ENCODE measurements at places on chromosomes 2 and 18.

- no peak for DNase-seq
These were observed 14.5 kb downstream of the CYB5A start for GRCh38 chr18:74277296-74277695.

DNA sequence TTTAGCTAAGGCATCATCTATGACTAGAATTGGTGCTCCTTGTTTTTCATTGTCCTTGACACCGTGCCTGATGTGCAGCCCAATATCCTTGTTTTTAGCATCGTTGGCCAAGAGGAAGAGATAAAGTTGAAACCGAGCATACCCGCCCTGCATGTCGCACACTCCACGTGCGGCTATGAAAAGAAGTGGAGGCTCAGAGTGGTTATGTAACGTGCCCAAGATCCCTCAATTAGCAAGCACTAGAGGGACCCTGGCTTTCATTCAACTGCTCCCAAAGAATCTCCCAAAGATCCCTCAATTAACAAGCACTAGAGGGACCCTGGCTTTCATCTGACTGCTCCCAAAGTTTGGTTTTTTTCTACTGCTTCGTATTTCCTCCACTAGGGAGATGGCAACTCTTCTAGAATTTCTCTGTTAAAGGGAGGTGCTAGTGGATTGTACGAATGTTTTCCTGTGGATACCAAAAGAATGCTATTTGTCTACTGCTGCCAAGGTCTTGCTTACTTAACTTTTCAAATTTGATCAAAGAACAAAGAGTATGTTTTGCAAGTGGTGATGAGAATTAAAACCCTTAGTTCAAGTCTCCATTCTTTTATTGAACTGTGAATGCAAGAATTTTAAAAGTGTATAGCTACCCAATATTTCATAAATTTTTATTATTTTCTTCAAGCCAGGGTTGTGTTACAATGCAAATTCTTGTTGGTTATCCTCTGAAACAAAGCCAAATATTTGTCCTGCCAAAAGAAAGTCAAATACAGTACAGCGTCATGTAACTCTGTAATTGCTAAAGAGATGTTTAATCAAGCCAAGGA, 92.1 kb downstream of the AOX1 start:
- DNase-seq: peak; percentile 71

DNA sequence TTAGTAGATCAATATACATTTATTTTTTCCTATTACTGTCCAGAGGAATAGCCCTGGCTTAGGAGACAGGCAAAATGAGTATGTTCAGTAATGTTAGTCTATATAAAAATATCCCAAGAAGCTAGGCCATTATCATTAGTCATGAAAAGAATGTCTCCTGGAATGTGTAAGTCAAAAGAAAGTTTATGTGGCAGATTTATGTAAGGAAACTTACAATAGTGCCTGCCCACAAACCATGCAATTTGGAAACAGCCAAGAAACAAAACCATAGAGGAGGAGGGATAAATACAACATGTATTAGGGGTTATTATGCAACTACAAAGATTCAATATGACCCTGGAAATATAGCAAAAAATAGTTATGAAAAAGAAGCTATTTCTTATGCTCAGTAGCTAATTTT, 96.3 kb downstream of the NOL4 start:
- DNase-seq: no peak

- DNase-seq: no peak
These were observed 10.1 kb downstream of the DCTN1 start for GRCh38 chr2:74369976-74370375.

DNA sequence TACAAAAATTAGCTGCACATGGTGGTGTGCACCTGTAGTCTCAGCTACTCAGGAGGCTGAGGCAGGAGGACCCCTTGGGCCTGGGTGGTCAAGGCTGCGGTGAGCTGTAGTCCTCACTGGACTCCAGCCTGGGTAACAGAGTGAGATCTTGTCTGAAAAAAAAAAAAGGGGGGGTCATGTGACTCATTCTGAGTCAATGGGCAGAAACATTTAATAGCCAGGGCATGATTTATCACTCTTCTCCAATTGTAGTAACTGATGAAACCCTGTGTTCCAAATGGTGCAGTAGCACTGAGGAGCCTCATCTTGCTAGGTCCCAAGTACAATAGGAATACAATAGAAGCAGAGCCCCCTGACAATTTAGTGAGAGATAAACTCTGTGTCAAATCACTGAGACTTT, 78.9 kb upstream of the CCDC68 start:
- peak; percentile 22 for DNase-seq

DNA sequence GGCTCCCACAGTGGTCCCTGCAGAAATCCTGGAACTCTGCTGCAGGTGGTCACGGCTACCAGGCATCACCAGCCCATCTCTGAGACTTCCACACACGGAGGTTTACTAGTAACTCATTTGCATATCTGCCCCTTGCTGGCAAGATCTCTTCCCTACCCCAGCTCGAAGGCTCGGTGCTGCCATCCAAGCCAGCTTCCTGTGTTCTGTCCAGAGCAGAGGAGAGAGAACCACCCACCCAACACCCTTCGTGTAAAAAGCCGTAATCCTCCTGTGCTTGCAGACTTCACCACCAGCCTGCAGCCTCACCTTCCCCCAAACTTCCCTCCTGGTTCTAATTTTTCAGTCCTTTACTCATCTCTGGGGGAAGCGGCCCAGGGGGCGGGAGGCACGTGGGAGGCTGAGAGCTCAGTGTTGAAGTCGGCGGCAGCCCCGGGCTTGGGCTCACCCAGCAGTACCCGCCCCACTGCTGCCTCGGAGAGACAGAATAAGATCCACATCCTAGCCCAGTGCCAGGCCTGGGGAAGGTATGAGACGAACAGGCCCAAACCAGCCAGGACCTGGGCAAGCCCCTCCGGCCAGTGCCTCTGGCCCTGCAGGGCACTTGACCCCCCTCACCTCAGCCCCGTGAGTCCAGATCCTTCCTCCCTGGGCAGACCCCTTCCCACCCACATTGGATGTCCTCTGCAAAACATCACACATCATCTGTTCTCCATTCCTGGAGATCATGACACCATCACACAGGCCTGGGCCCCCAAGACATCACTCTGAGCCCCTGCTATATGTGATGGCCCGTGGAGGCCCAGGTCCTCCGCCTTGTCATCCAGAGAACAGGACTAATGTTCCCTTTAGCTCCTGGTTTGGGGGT, 145.8 kb upstream of the ID2 start:
- no peak for DNase-seq

- no peak for DNase-seq
These were observed 92.3 kb downstream of the METTL8 start for GRCh38 chr2:171341394-171342066.

DNA sequence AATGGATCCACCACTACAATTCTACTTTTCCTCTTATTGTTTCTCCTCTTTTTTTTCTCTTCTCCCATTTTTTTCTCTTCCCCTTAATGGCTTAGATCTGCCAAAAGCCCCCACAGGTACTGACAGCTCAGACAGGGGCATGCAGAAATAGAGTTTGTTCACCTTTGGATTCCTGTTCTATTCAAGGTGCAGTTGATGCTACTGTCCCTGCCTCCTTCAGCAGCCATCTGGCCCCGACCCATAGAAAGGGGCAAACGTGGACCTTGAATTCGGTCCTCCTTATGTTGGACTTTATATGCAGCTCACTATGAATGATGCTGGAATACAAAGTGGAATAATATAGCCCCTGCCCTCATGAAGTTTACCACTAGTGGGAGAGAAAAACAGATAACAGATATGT, 27.7 kb upstream of the ALK start:
- no peak for DNase-seq

- peak; percentile 89 for DNase-seq
These were observed 856.4 kb downstream of the RNF144A start for GRCh38 chr2:7773362-7774360.

DNA sequence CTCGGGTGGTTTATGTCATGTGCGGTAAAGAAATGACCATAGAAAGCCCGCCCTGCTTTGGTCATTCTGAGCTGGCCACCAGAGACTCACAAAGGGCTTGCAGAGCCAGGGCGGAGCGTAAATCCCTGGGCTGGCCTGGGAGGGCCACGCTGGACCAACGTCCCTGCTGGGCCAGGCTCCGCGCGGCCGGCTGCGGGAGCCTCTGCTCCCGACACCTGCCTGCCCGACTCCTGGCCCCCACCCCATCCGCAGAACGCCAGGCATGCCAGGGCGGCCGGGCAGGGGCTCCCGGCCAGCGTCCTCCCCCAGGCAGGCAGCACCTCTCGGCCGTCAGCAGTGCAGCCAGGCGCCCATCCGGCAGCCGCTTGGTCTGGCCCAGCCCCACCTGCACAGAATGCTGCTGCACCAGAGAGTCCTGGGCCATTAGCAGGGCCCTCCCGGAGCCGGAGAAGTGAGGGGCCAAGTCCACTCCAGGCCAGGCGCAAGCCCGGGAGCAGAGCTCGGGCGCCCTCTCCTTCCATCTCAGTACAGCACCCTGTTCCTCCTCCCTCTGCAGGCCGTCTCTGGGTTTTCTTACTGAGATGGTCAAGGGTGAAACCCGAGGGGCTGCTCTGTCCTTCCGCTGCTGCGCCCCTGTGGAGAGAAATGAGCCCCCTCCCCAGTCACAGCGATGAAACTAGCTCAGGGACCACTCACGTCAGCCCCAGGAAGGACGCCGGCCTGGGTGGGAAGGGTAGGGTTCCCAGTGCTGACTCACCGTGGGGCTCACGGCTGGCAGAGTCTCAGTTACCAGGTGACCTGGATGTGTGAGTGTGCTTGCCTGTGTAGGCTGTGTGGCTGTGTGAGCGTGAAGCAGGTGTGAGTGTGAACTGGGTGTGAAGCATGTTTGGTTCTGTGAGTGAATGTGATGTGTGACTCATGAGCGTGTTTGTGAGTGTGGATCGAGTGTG, 83.3 kb downstream of the PTGR3 start:
- DNase-seq: no peak

DNA sequence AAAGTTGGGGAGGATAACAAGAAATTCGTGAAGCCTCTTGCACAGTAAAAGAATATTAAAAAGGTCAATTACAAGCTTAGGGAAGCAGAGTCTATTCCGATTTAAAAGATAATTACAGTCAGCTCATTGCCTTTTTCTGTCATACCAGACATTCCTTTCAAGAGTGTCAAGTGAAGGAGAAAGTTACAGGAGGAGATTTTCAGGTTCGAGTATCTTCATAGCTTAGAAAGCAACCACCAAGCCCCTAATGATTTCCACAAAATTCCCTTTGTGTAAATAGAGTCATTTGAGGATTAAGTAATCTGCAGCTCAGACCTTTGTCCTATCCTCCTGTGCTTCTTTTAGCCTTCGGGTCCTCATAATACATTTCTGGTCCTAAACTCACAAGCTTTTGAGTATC, 414.9 kb downstream of the CDH2 start:
- no peak for DNase-seq

DNA sequence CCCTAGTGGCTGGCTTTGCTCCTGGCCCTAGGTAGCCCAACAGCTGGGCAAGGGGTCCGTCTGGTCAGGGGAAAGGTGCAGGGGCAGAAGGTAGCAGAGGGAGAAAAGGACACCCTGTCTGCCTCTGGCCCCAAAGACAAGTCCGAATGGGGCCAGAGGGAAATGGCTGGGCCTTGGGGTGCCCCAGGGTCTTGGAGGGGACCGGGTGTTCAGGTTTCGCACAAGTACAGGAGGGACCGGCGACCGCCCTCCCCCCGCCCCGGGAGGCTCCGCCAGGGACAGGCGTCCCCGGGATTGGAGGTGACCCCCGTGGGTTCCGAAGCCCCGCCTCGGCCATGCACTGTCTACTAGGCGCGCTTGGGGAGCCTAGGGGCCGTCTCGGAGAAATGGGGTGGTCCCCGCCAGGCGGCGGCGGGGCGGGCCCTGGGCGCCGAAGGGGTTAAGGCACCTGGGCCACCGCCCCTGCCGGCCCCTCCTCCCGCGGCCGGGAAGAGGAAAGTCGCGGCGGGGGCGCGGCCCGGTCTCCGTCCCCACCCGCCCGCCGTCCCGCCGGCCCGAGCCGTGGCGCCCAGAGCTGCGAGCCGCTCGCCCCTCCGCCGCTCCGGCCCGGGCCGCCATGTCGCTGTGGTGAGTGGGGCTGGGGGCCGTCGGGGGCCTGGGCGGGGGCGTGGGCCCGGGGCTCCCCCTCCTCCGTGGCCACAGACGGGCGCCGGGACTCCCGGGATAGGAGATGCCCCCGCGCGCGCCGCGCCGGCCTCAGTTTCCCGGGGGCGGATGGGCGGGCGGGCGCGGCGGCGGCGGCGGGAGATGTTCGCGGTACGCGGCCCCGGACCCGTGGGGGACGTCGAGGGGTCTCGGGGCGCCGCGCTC, at the start of gene B3GNT7:
Gene B3GNT7, plus strand, starts transcription at position 523 of the 870 bp plus-strand sequence. Its CDS starts 94 bp downstream, at position 617.
- DNase-seq: no peak

DNA sequence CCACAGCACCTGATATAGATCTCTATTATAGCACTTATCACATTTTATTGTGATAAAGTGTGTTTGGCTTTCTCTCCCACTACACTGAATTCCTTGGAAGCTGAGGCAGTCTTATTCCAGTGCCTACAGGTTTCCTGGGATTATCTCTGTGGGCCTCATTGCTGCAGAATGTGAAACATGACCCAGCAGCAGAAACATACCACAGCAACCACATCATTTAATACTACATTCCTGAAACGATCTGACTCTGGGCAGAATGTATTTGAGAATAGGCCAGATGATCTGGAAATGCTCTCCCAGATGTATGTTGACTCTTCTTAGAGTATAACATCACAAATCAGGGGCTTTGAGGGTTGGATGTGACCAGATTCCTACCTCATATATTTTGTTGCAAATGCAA, 323.5 kb upstream of the TANK start:
- DNase-seq: peak; percentile 16

DNA sequence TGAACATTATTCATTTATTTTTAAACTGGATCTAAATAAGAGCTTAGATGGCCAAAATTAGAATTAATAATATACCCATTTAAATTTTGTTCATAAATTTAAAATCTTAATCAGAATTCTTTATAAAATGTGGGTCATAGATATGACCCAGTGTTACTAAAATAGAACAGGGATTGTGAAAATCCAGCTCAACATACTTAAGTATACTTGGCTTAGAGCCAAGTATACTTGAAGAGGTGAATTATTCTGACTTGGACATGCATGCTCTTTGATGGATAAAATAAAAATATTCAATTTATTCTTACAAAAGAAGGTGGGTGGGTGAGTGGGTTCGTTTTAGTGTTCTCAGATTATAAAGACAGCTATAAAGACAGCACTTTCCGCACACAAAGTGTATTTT, 70.7 kb downstream of the SPOPL start:
- DNase-seq: no peak

DNA sequence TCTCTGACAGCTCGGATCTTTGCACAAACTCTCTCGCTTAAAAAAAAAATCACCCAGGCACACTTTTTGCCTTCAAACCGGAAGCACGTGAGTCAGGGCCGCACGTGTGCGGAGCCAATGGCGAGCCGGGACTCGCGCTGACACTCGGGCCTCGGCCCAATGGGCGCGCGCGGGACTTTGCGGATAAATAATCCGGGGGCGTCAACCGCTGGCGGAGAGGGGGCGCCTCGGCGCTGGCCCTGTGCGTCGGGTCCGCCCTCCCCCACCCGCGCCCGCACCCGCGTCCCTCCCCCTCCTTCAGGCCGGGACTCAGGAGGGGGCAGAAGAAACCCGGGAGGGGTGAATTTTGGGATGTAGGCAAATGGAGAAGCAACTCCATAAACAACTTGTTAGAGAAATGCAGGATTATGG, 319 bp upstream of the EN1 start:
- no peak for DNase-seq

DNA sequence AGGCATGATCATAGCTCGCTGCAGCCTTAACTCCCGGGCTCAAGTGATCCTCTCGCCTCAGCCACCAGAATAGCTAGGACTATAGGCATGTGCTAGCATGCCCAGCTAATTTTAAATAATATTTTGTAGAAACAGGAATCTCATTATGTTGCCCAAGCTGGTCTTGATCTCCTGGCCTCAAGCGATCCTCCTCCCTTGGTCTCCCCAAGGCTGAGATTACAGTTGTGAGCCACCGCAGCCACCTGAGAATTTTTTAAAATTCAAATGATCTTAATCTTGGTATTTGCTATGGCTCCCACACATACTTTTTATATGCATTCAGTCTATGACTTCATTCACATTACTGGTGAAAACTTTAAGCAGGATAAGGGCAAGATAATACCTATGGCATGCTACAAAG, 13.1 kb downstream of the KRCC1 start:
- DNase-seq: no peak
